GM12864 (cell line): ENCODE measurements at places on chromosomes 3 and 15.
A peak's percentile ranks its signal among the peaks of the same experiment; 100 is the strongest.

- no peak for DNase-seq
These were observed 19.5 kb downstream of the SIAH2 start for GRCh38 chr3:150743508-150743907.

GRCh38 chr15:44441095-44441501 is 13.7 kb downstream of the CTDSPL2 start:
- DNase-seq: no peak

DNA sequence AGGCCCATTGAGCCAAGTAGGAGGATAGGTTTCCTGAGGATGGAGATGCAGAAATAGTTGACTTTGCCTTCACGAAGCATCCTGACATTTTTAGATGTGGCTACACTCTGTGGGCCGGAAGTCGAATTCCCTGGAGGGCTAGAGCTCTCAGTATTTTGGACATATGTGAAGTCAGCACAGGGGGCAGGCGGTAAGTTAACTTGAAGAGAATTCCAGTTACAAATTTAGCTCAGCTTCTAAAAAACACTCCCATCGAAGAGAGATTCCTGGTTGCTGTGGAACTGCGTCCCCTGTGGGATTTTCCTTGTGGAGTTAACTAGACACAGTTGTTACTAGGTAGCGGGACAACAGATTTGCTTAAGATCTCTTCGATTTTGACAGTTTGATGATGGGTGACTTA is 161.9 kb upstream of the RGMA start:
- no peak for DNase-seq

GRCh38 chr3:151219056-151219455 is 16.0 kb upstream of the GPR171 start:
- DNase-seq: no peak

GRCh38 chr15:88804257-88804656 is 1.0 kb downstream of the ACAN start:
- no peak for DNase-seq

DNA sequence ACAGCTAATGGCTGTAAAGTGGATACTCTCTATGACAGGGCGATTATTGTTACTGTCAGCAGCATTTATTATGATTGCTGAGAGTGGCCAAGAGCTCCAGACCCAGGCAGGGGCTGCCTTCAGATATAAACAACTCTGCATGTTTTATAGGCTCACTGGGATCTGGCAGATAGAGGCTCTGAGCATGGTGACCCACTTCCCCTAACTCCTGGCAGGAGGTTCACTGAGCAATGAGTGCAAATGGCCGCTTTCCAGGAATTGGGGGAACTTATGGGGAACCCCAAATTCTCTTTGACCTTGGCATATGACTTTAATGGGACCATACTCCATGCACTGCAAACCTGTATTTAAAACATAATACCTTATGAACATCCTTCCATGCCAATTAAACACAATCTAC is 59.0 kb downstream of the SCN5A start:
- no peak for DNase-seq

DNA sequence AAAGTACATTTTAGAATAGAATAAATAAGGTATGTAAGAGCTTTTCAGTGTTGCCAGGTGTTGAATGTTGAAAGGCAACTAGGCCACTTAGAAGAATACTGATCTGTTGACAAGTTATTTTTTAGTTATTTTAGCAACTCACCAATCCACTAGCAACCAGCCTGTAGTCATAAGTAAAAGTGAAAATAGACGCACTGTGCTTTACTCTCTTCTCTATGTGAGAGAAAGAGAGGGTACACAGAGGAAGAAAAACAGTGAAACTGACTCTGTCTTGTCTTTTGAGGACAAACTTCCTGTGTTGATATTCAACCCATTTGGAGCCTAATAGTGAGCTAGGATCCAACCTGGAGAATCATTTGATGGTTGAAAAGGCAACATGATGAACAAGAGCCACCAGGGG is 327.1 kb upstream of the GOLIM4 start:
- no peak for DNase-seq

DNA sequence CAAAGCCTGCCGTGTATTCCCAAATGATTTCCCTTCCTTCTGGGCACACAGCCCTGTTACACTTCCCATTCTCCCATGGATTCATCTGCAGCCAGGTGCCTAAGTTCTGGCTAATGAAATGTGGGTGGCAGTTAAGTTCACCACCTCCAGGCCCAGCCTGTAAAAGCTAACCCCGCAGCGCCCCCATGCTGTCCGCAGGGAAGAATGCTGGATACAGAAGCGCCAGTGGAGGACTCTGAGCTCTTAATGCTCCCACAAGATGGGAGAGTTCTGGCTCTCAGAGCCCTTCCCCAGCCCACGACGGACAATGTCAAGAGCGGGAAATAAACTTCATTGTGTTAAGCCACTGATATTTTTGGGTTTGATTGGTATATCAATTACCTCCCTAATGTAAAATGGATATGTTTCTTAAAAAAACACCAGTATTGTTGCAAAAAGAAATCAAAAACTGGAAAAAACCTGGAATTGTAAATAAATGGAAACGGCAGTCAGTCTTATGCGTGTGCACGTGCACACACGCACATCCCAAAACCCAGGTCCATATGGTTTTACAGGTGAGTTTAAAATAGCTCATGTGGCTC is 37.7 kb upstream of the FGD5 start:
- peak; percentile 55 for DNase-seq

- DNase-seq: no peak
These were observed 51.5 kb downstream of the MGLL start for GRCh38 chr3:127770671-127771355.

DNA sequence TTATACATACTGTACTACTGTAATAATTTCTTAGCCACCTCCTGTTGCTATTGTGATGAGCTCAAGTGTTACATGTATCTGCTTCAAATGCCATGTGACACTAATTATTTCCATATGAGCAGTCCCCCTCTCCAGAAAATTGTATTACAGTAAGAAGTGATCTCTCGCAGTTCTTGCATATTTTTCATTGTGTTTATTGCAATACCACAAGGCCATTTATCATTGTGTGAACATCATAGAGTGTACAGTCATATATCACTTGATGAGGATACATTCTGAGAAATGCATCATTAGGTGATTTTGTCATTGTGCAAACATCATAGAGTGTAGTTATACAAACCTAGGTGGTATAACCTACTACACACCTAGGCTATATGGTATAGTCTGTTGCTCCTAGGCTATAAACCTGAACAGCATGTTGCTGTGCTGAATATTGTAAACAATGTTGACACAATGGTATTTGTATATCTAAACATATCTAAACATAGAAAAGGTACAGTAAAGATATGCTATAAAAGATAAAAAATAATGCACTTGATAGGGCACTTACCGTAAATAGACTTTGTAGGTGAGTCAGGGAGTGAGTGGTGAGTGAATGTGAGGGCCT is 189.6 kb upstream of the MLF1 start:
- DNase-seq: no peak

GRCh38 chr15:100123611-100124010 is 218.2 kb downstream of the ADAMTS17 start:
- no peak for DNase-seq

- no peak for DNase-seq
These were observed 33.5 kb downstream of the EBLN2 start for GRCh38 chr3:73094951-73095350.

GRCh38 chr3:179063945-179064560 is 7.6 kb downstream of the ZMAT3 start:
- DNase-seq: no peak

GRCh38 chr3:45106874-45107273 is 39.3 kb downstream of the CDCP1 start:
- no peak for DNase-seq

GRCh38 chr3:197592361-197593045 is 36.7 kb upstream of the BDH1 start:
- DNase-seq: no peak

DNA sequence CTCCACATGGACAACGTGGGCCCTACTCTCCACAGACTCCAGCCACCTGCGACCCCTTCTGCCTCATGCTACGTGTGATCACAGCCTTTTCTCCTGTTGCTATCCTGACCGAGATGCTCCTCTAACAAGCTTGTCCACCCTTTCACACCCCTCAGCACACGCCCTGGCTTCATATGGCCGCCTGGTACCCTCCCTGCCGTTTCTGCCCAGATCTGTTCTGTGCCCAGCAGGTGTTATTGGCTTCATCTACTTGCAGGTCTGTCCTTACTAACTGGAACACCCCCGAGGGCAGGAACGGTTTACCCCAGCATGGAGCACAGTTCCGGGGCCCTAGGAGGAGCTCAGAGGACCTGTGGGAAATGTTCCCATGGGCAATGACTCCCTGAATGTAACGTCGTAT is 9.9 kb downstream of the CHAC1 start:
- DNase-seq: no peak

GRCh38 chr3:133210656-133211055 is 172.5 kb downstream of the TMEM108 start:
- no peak for DNase-seq

DNA sequence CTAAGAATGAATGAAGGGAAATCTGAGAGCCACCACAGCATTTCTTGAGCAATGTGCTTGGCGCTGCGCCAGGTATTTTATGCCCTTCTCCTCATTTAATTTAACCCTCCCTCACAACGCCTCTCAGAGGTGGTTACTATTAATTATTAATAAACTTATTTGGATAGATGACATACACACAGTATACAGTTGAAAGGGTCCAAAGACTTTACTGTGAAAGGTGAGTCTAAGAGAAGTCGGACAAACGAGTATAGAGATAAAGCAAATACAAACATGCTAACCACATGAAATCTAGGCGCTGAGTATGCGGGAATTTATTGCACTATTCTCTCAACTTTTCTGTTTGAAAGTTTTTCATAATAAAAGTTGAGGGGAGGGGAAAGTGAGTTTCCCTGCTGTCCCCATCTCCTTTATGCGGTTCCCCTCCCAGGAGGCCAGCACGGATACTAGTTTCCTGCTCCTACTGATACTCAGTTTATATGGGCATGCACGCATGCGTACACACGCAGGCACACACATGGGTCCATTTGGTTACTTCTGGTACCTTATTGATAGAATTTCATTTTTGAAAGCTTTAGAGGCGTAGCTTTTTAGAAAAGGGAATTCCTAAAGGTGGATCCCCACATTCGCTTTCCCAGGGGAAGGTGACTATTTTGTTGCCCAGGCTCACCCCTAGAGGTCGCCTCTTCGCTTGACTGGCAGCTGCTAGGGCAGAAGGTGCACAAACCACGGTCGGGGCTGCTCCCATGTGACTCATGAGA is 28.5 kb upstream of the KCTD6 start:
- DNase-seq: peak; percentile 22

- DNase-seq: no peak
These were observed 26.4 kb upstream of the TNFAIP8L3 start for GRCh38 chr15:51121118-51121517.

- no peak for DNase-seq
These were observed 13.5 kb downstream of the PLD1 start for GRCh38 chr3:171796625-171797264.

- DNase-seq: no peak
These were observed 843.8 kb downstream of the VGLL3 start for GRCh38 chr3:86147119-86147518.

GRCh38 chr15:99606646-99607045 is 40.9 kb downstream of the MEF2A start:
- no peak for DNase-seq

DNA sequence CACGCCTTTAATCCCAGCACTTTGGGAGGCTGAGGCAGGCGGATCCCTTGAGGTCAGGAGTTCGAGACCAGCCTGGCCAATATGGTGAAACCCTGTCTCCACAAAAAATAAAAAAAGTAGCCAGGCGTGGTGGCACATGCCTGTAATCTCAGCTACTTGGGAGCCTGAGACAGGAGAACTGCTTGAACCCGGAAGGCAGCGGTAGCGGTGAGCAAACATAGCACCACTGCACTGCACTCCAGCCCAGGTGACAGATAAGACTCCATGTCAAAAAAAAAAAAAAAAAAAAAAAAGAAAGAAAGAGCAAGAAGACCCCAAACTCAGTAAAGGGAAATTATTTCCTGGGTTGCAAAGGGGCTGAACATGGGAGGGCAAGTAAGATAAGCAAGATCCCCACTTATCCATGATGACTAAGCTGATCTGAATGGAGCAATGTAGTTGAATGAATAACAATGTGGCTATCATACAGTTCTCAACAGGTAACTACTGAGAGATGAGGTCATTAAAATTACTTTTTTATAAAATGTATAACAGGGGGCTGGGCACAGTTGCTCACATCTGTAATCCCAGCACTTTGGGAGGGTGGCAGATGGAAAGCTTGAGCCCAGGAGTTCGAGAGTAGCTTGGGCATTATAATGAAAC is 46.0 kb downstream of the RBM15B start:
- no peak for DNase-seq

- no peak for DNase-seq
These were observed 75.7 kb upstream of the KLHL25 start for GRCh38 chr15:85870216-85871014.

- no peak for DNase-seq
These were observed 6.9 kb downstream of the PLCH1 start for GRCh38 chr3:155737844-155738460.

DNA sequence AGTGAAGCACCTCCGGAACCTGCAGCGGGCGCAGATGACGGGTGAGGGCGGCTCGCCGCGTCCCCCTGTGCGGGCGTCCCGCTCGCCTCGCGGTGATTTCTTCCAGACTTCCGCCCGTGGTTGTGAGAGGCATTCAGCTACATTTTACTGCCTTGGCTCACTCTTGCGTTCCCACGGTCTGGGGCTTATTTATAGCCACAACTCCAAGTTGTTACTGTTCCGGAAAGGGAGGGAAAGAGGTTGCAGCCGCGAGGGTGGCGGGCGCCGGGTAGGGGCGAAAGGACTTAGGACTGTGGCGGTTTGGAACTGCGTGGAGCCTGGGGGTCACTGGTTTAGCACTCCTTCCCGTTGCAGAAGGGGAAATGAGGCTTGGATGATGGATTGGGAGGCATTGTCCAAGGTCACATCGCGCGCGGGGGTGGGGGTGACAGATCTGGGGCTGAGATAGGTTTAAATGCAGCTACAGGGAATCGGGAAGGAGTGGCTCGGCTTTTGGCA is 1.1 kb downstream of the HES1 start:
- DNase-seq: no peak

DNA sequence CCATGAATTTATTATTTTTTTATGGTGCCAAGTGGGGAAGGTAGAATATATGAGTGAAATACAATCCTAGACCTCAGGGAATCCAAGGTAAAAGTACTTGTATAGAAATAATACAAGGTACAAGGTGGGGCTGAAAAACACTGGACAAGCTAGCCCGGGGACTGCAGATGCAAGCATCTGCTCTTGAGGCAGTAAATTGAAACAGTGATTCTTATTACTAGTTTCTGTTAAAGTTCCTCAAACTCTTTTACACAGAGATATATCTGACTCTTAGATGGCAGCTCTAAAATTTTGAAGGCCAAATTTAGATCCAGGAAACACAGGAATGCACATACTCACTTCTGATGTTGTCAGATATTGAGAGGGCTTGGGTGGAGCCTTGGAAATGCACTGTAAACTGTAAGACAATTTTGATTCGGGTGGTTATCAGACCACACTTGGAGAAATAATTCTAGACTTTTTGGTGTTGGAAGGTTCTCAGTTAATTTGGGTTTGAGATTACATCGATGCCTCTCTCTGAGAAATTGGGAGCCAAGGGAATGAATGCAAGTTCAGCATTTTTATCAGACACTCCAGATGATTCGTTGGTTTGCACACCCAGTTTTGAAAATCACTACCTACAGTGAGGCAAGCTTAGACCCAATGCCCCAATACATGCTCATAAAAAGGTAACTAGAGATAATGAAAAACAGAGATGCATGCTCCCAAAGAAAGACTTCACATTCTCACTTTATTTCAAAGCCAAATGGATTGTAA is 7.3 kb downstream of the TP63 start:
- DNase-seq: no peak
